Kidney tubule cell (primary cell): ENCODE measurements at places on chromosomes 16 and 17.

GRCh38 chr16:83197450-83197849, 570.7 kb downstream of the CDH13 start:
- DNase-seq: no peak

DNA sequence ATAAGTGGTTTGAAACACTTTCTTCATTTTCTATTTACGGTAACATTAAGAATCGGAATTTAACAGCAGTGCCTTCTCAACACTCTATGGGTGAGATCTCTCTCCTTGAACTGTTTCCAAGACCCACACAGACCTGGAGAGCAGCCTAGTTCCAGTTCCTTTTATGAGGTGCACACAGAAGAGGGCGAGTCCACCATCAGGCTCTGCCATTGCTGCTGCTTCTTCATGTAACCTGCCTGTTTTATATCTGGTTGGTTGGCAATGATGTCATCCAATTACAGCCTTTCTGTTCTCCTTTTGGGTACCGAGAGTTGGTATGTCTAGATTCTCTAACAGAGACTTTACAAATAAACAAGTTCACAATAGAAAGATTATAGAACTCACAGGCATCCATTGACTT, 225.7 kb downstream of the UTP18 start:
- no peak for DNase-seq

DNA sequence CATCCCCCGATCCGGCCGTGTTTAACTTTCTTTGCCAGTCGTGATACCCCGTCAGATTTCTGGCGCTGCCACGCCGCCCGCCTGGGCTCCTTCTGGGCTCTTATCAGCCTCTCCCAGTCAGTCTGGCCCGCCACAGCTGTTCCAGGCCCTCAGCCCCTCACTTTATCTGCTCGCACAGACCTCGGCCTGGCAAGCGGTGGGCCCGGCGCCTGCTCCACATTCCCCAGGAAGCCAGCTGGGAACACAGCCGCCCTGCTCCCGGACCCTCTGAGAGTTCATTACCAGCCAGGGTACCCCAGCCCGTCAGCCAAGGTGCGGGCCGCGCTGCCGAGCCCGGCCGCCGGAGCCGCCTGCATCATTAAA, 157.5 kb downstream of the ZNF423 start:
- DNase-seq: no peak

GRCh38 chr16:83952940-83953795, at the start of gene OSGIN1:
Gene OSGIN1 (plus strand): TSS chr16:83953240. CDS start chr16:83957672, 4,432 bp downstream.
- peak; percentile 94 for DNase-seq

GRCh38 chr17:15340966-15341365, 431 bp downstream of the TEKT3 start:
- no peak for DNase-seq

- DNase-seq: no peak
Measured at GRCh38 chr17:74290340-74290739, 16.3 kb downstream of the DNAI2 start.

GRCh38 chr17:48597778-48598631, 4.4 kb upstream of the HOXB5 start:
- DNase-seq: peak; percentile 87

DNA sequence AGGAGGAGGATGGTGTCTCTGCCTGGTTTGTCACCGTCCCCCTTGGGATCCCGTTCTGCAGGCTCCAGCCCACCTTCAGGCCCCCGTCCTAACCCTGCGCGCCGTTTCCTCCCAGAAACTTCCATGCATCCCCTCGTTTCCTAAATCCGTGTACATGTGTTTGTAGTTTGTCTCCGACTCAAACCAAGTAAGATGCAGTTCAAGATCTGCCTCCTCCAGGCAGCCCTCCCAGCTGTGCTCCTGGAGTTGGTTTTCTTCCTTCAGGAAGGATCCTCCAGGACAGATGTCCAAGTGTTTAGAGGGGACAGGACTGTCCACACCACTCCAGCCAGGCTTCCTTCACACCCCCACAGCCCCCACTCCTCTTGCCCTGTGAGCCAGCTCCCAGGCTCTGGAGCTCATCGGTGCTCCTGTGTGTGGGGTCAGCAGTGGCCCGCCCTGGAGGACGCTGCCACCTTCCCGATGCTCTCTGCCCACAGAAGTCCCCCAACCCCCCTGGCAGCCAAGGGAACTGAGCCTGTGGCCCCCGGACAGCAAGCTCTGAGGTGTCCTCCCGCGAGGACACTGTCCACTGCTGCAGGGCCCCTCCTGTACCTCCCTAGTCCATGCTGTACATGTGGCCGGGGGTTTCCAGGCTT, 11.3 kb downstream of the BAIAP2 start:
- no peak for DNase-seq

- no peak for DNase-seq
Measured at GRCh38 chr17:40330850-40331470, 22.0 kb downstream of the RARA start.

GRCh38 chr17:58818654-58819053, 63.0 kb downstream of the PPM1E start:
- DNase-seq: no peak

- DNase-seq: no peak
Measured at GRCh38 chr17:266219-266618, 84.8 kb upstream of the DOC2B start.

DNA sequence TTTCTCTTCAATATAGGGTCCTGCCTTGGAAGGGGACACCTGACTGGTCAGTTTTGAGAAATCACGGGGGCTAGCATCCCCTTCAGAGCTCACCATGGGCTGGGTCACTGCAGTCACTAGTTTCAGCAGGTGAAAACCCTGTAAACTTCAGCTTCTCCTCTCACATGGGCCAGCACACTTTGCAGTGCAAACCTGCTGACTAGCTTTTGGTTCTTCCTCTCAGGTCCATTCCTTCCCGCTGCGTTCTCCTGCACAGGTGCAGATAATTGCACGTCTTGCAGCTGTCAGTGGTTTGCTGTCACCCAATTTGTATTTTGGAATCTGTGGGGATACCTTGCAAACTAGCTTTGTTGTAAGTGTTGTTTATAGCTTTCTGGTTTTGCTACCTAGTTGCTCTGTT, 95.1 kb downstream of the LYRM1 start:
- DNase-seq: no peak

- DNase-seq: peak; percentile 91
Measured at GRCh38 chr17:53462393-53462811, 360.3 kb upstream of the KIF2B start.

GRCh38 chr17:72587773-72588511, 467.1 kb downstream of the SOX9 start:
- DNase-seq: peak; percentile 71

- peak; percentile 68 for DNase-seq
Measured at GRCh38 chr17:18203308-18203707, 19.7 kb downstream of the ALKBH5 start.

GRCh38 chr17:77019893-77020379, 120.8 kb upstream of the SEC14L1 start:
- DNase-seq: no peak

- DNase-seq: no peak
Measured at GRCh38 chr17:55734128-55734781, 11.6 kb upstream of the TMEM100 start.

DNA sequence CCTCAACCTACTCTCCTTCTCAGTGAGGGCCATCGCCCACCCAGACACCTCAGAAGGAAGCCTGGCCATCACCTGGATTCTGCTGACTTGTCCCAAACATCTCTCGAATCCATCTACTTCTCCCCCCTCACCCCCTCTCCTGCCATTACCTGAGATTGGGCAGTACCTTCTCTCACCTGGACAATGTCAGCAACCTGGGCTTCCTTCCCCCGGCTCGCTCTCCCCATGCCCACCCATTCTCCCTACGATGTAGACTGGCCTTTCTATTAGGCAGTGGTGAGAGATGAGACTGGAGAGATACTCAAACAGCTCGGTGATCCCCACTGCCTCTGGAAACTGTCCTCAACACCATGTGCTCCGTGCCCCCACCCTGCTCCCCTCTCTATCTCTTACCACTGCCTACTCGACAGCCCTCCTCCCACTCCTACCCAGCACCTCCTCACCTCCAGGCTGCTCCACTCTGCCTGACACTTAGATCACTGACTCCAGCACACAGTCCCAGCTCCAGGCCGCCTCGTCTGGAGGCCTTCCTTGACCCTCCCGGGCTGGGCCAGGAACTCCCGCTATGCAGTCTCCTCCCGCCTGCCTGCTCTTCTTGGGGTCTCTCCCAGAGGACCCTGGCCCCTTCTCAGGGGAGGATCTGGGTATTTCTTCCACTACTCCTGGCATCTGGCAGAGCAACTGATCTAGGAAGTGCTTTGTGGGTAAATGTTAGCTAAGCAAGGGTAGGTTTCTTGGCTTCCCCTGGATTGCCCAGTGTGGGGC, 235.8 kb upstream of the NLRP1 start:
- DNase-seq: no peak

GRCh38 chr16:53085369-53085843, 30.6 kb downstream of the CHD9 start:
- no peak for DNase-seq

DNA sequence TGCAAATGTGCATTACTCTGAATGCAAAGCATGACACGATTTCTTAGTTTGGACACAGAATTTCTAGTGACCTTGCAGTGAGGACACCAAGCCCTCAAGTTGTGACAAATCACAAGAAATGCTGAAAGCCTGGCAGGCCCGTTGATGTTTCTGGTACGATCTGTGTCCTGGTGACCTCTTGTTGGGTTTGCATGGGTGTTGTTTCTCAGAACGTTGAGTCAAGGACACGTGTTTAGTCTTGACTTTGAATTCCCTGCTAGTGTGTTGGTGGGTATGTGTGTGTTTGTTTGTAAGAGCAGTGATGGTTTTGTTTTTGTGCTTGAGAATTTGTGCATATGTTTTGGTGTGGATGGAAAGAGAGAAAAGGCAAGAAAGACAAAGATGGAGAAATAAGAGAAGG, 37.8 kb upstream of the MAF start:
- DNase-seq: no peak

DNA sequence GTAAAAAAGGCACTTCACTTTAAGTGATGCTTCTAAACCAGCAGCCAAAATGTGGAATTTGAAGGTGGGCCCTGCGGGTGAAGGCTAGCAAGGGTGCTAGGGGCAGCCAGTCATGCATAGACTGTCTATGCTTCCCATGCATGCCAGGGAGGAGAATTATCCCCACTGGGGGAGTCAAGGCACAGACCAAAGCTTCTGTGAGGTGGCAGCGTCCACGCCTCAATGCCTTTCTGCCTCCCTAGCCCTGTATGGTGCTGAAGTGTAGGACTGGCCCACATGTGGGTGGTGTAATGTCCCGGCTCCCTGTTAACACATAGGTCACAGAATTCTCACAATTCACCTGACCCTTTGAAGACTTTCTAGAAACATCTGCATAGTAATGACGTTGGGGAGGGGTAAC, 1.9 kb downstream of the HS3ST2 start:
- DNase-seq: peak; percentile 38

DNA sequence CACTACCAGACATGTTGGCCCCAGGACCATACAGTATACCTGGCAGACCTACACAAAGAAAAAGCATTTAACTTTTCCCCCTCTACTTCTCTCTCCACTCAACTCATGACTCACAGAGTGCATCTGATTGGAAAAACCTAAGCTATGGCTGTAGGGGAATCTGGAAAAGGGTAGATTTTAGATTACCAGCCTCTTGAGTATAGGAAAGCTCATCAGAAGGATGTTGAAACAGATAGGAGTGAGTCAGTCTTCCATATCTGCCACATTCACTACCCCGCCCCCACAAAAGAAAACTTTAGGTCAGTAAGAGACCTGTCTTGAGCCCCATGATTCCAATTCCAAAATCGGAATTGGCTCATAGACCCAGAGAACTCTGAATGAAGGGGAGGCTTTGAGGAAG, 12.3 kb downstream of the KRT9 start:
- DNase-seq: no peak

GRCh38 chr16:85522842-85523601, 90.1 kb upstream of the GSE1 start:
- DNase-seq: no peak
